Stimulated activated CD4-positive, alpha-beta T cell treated with anti-CD3 and anti-CD28 coated beads, Interleukin-2, amount 100 ng/mL, for 24 hours (primary cell): ENCODE measurements at places on chromosomes 1 and 21.

DNA sequence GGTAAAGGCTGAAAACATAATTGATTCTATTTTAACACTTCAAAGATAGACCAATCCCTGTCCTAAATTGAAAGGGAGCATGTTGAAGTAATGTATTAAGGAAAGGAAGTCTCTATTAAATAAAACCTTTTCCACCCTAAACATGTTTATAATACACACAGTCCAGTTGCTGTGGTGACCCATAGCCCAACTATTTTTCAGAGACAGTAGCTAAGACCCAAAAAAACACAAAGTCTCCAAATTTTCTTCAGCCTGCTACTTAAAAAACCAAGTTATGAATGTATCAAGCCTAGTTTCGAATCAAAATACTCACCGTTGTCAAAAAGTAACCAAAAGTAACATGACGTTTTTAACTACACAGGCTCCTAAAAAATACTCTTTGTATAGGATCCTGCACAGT, 1.6 kb downstream of the ELK4 start:
- DNase-seq, result no peak

GRCh38 chr21:44285138-44285992, at the start of gene AIRE:
AIRE (plus strand) TSS chr21:44285876; CDS start chr21:44286007, 131 bp downstream.
- no peak for DNase-seq

DNA sequence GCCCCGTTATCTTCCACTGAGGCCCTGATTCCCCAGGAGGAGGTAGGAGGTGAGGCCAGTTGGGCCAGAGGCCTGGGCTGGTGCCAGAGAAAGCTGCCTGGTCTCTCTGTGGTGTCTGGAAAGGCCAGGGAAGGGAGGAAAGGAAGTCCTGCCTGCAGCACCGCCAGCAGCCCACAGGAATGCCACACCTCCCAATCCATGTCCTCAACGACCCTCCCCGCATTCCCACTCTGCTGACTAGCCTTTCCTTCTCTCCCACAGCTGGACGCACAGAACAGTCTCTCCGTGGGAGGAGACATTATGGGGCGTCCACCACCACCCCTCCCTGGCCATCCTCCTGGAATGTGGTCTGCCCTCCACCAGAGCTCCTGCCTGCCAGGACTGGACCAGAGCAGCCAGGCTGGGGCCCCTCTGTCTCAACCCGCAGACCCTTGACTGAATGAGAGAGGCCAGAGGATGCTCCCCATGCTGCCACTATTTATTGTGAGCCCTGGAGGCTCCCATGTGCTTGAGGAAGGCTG, 18.0 kb downstream of the CSF1 start:
- DNase-seq, result no peak

DNA sequence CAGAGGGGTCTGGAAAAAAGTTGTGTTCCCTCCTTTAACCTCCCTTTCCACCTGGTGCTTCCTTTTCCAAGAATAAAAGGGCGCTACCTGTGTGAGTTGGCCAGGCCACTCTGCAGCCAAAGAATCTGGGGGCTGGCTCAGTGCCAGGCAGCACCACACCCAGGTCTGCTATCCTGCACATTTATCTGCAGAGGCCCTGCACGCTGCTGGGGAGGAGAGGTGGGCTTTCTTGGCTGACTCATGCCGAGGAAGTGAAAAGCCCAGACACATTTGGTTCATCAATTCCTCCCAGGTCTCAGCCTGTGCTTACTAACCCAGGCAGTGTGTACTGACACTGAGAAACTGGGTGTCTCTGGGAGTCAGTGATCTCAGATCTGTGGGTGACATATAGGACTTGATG, 79.8 kb upstream of the F3 start:
- DNase-seq, result no peak

DNA sequence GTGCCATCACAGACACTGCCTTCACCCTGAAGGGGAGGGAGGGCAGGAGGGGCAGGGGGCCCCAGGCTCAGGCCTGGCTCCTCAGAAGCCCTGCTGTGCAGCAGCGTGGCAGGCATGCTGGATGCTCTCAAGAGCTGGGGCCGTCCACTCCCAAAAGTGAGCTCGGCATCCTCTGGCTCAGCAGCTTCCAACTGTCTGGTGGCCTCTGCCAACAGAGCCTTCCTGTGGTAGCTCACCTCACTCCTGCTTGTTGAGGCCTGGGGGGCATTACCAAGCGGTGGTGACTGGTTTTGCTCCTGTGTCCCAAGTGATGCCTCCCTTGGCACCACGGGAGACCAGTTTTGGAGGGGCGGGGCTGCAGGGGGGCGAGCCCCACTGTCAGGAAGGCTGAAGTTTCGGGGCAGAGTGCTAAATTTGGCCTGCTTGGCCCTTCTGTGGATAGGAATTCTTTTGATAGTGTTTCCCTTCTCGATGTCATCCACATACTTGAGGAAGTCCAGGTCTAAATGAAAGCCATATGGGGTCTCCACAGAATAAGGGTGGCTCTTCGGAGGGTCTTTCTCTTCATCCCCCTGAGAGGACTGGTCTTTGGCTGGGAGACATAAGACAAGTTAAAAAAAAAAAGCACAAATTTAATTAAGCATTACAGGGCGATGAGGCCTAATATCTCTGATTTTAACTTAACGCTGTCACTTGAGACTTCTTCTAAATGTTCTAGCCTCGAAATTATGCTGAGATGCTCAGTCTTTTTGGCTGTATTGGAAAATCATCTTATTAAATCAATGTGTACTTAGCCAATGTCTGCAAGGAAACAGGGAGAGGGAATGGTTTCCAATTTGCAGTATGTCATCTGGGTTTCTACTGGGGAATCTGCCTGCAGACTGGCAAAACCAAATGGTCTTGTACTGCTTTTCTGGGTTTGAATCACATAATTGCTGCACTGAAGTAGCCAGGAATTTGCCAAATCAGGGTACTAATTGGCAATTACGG, 44.4 kb downstream of the KANK4 start:
- DNase-seq, result no peak

DNA sequence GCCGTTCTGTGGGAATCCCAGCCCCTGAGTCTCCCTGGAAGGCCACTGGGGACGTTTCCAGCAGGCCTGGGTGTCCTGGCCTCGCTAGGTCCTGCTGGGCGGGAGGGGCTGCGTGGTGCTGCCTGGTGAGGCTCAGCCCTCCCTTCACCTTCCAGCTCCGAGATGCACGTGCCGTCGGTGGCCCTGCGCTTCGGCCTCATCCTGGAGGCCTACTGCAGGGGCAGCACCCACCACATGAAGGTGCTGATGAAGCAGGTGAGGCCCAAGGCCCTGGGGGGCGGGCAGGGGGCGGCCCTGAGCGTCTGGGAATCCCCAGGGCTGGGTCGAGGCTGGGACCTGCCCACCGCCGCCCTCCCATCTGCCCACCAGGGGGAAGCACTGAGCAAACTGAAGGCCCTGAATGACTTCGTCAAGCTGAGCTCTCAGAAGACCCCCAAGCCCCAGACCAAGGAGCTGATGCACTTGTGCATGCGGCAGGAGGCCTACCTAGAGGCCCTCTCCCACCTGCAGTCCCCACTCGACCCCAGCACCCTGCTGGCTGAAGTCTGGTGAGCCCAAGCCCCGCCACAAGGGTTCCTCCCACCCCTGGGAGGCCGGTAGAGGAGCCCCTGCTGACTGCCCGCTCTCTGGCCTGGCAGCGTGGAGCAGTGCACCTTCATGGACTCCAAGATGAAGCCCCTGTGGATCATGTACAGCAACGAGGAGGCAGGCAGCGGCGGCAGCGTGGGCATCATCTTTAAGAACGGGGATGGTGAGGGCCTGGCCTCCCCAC, 70.3 kb downstream of the PIK3CD start:
- peak; percentile 85 for DNase-seq

GRCh38 chr1:116902723-116903383, 6.9 kb upstream of the PTGFRN start:
- no peak for DNase-seq

DNA sequence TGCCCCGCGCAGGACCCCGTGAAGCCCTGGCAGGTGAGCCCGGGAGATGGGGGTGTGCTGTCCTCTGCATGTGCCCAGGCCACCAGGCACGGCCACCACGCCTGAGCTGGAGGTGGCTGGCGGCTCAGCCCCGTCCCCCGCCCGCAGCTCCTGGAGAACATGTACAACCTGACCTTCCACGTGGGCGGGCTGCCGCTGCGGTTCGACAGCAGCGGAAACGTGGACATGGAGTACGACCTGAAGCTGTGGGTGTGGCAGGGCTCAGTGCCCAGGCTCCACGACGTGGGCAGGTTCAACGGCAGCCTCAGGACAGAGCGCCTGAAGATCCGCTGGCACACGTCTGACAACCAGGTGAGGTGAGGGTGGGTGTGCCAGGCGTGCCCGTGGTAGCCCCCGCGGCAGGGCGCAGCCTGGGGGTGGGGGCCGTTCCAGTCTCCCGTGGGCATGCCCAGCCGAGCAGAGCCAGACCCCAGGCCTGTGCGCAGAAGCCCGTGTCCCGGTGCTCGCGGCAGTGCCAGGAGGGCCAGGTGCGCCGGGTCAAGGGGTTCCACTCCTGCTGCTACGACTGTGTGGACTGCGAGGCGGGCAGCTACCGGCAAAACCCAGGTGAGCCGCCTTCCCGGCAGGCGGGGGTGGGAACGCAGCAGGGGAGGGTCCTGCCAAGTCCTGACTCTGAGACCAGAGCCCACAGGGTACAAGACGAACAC, 1.8 kb downstream of the TAS1R3 start:
- no peak for DNase-seq

GRCh38 chr1:198919667-198920398, 281.0 kb downstream of the PTPRC start:
- DNase-seq, result no peak

GRCh38 chr1:13728091-13728715, 28.2 kb downstream of the PRDM2 start:
- DNase-seq, result no peak

DNA sequence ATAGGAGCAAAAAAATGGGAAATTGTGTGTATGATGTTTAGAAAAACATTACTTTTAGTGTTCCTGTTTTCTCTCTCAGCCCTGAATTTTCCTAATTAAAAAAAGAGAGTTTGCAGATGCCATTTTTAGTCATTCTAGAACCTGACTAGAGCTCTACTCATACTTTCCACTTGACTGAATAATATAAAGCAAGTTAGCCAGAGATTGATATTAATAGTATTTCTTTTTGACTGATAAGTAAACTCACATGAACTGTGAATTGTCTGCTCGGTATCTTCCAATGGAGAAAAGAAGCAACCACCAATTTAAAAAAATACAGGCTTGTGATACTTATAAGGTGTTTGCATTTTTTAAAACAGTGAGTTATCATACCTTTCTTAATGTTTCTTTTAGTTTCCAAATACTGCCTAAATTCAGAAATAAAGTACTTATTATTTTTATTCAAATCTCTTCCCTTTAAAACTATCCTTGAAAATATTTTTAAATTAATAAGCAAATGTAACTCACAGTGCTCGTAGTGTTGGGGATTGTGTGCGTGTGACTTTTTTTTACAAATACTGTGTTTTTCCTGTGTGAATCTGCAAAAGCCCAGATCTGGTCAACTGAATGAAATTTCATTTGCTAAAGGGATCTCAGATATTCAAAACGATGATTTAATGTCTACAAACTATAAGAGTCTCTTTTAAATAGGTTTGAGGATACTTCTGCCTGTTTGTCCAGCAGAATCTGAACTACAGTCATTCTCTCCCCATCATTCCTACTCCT, 9.8 kb downstream of the RAP1A start:
- DNase-seq, result no peak

DNA sequence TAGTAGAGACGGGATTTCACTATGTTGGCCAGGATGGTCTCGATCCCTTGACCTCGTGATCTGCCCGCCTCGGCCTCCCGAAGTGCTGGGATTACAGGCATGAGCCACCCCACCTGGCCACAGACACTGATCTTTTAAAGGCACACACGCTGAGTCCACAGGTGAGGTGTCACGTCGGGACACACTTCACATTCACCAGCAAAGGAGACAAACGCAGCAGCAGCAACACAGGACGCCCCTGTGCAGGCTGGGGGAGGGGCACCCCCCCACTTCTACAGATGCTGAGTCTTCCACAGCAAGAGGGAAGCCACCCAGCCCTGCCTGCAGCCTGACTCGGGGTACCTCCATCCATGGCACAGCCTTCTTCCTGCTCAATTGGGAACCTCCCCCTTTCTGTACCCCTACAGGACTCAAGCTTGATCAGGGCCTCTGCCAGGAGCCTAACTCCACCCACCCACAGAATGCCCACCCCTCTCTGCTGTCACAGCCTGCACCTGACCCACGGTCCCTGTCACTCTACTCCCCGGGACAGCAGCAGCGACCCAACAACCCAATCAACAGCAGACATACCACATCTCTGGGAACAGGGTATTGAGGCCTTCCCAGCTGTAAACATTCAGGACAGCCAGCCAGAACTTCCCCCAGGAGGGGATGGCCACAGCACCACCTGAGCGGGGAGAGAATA, 9.5 kb downstream of the LSS start:
- no peak for DNase-seq

- DNase-seq, result no peak
Measured at GRCh38 chr1:59767119-59767518, 47.6 kb upstream of the HOOK1 start.

GRCh38 chr1:150121236-150121862, 28.4 kb upstream of the PLEKHO1 start:
- DNase-seq, result no peak

- no peak for DNase-seq
Measured at GRCh38 chr1:115437196-115437595, 99.1 kb upstream of the NGF start.

DNA sequence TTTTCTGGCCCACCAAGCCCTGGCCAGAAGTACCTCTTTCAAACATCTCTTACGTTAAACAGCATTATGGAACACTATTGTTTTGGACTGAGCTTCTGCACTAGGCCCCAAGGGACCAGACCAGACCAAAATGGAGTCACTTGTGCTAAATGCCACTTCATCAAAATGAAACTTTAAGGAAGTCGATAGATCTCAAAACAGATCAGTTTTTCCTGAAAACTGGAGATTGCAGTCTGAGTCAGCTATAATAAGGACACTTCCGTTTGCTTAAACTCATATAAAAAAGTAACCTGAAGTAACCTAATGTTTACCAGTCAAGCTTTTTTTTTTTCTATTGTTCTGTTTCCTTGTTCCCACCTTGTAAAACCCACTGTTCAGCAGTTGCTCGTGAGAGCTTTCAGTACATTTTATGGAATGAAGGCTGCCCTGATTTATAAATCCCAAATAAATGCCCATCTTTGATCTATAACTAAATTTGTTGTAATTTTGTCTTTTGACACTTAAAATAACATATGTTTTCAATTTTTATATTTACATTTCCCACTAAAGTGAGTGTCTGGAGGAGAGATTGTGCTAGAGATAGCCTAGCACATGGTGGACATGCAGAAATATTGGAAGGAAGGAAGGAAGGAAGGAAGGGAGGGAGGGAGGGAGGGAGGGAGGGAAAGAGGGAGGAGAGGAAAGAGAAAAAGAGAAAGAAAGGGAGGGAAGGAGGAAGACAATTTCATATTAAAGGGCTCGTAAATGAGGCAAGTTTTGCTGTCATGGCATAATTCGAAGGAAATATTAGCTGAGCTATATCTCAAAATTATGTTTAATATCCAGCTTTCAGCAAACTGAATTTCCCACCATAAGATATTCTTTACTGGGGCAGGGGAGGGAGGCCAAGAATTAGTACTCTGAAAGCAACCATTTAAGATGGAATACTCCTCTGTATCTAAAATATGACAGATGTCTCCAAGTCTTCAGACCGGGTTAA, 77.0 kb upstream of the CXADR start:
- DNase-seq, result no peak

- DNase-seq, result peak; percentile 87
Measured at GRCh38 chr1:180154325-180155181, at the start of gene QSOX1. QSOX1 (plus strand) TSS chr1:180154869; CDS start chr1:180154908, 39 bp downstream.
